ENCODE measurements at places on chromosomes 12 and 14. TPM values are rescaled to one million over a fixed set of nuclear protein-coding genes. Genes with fewer than 3 reads are reported as not detected.

Gene GAS2L3
- 5.4 TPM for polyA plus RNA-seq

Gene KRT73
- 0.73 TPM for polyA plus RNA-seq

Gene FRMD6
- 4.0 TPM for polyA plus RNA-seq

Gene AHNAK2
- polyA plus RNA-seq, result 12.4 TPM

Gene APOF
- polyA plus RNA-seq, result not detected

Gene PLEKHD1
- polyA plus RNA-seq, result not detected

Gene ASIC1
- 1.6 TPM for polyA plus RNA-seq

Gene DPY19L2
- not detected for polyA plus RNA-seq

Gene SFSWAP
- polyA plus RNA-seq, result 10.8 TPM

Gene TPH2
- not detected for polyA plus RNA-seq

Gene TCL1B
- polyA plus RNA-seq, result not detected

Gene LTBP2
- polyA plus RNA-seq, result 1.2 TPM

Gene ASB2
- polyA plus RNA-seq, result 10.0 TPM

Gene LHX5
- polyA plus RNA-seq, result not detected

Gene NRDE2
- 5.3 TPM for polyA plus RNA-seq

Gene LRRC23
- polyA plus RNA-seq, result 5.3 TPM

Gene PTGER2
- 3.0 TPM for polyA plus RNA-seq

Gene LRFN5
- not detected for polyA plus RNA-seq

Gene ENDOU
- not detected for polyA plus RNA-seq
